ENCODE measurements at places on chromosomes 3 and 15. TPM values are rescaled to one million over a fixed set of nuclear protein-coding genes. Genes with fewer than 3 reads are reported as not detected.

The HRG gene
- not detected for total RNA-seq

The ROPN1 gene
- total RNA-seq, result not detected

The GPR156 gene
- 2.4 TPM for total RNA-seq

The RBP2 gene
- total RNA-seq, result not detected

The ABHD6 gene
- 5.5 TPM for total RNA-seq

The MFGE8 gene
- 104 TPM for total RNA-seq

The KBTBD13 gene
- not detected for total RNA-seq

The C3orf80 gene
- total RNA-seq, result 0.44 TPM

The RPL39L gene
- total RNA-seq, result 32.2 TPM

The WDR93 gene
- total RNA-seq, result not detected

The ASB14 gene
- not detected for total RNA-seq

The ISLR2 gene
- total RNA-seq, result 10.9 TPM

The SMAD6 gene
- 5.4 TPM for total RNA-seq

The NR2E3 gene
- not detected for total RNA-seq

The SLC28A1 gene
- not detected for total RNA-seq

The BFSP2 gene
- total RNA-seq, result not detected

The TMEM207 gene
- not detected for total RNA-seq

All from neural crest cell (in vitro differentiated cells).